AG20443 (cell line): ENCODE measurements at places on chromosomes 7 and 10.

GRCh38 chr7:50842041-50842440, 59.3 kb upstream of the GRB10 start:
- no peak for DNase-seq

DNA sequence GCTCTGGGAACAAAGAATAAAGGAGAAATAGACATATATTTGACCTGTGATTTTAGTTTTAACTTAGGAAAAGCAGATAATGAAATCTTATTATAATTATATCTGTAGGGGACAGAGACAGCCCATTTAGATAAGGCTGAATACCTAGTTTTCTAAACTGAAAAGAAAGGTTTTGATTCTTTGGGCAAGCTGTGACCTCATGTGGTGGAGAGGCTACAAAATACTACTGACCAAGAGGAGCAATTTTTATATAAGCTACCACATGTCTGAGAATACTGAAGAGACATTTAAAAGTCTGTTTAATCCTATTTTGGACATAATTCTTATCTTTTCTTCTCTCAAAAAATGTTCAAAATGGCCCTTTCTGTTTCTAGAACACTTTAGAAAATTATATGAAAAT, 271.0 kb downstream of the MTERF1 start:
- no peak for DNase-seq

GRCh38 chr10:126286256-126286780, 102.0 kb downstream of the ADAM12 start:
- no peak for DNase-seq

- no peak for DNase-seq
These were observed 132.9 kb downstream of the FAM204A start for GRCh38 chr10:118209215-118209614.

DNA sequence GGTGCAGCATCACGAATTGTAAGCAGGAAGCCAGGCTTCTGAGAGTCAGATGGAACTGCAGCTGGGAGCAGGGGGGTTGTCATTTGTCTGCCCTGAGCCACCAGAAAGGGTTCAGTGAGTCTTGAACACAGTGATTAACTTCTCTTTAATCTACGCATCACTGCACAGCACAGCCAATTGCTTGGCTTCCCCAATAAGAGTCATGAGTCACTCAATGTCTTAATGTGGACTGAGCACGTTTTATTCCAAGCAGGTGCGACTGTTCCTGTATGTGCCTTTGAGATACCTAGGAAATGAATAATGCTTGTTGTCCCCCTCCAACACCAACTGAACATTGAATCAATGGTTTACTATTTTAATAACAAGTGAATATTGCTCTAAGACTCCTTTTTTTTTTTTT, 26.0 kb upstream of the PLEKHA1 start:
- DNase-seq = no peak

DNA sequence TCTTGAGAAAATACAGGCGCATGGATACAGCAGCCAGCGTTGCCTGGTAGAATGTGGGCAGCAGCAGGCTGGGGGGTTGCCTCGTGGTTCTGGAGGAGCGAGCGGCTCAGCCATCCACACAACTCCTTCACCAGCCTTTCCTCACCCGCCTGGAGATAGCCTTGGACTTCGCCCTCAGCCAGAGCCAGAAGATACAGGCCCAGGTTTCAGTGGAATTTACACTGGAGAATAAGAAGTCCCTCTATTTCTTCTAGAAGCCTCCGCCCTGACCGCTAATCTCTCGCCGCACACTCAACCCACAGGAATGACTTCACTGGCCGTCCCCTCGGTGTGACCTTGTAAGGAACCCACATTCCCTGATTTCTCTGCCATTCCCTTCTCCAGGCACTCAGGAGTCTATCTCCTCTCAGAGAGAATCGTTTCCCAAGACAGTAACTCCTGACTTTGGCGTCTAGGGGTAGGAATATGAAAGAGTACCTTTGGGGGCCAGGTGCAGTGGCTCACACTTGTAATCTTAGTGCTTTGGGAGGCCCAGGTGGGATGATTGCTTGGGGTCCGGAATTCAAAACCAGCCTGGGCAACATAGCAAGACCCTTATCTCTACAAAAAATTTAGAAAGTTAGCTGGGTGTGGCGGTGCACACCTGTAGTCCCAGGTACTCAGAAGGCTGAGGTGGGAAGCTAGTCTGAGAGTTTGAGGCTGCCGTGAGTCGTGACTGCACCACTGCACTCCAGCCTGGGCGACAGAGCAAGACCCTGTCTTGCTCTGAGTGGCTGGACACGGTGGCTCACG, 52.0 kb upstream of the ECHDC3 start:
- no peak for DNase-seq
